ENCODE measurements at places on chromosomes 7 and 10. TPM values are rescaled to one million over a fixed set of nuclear protein-coding genes. Genes with fewer than 3 reads are reported as not detected.

DEPP1 gene
- 155 TPM for total RNA-seq

NODAL gene
- total RNA-seq, result not detected

LLCFC1 gene
- not detected for total RNA-seq

DTX2 gene
- 78.3 TPM for total RNA-seq

GRCh38 chr10:26355241-26355640 lies 82.9 kb upstream of the APBB1IP start:
- no peaks in the 10 kb centered on the region for H3K27me3 ChIP-seq
- no peak for DNase-seq
- H3K36me3 ChIP-seq, result no peaks in the 10 kb centered on the region
- no peak overlapping the region for H3K27ac ChIP-seq
- no peak overlapping the region for H3K4me3 ChIP-seq

- H3K36me3 ChIP-seq, result no peaks in the 10 kb centered on the region
- no peaks in the 10 kb centered on the region for H3K27me3 ChIP-seq
- DNase-seq, result no peak
Observed at GRCh38 chr10:15451137-15452094, 80.3 kb upstream of the FAM171A1 start.

GRCh38 chr10:94006591-94007550 lies 13.1 kb downstream of the PLCE1 start:
- DNase-seq, result no peak
- H3K27me3 ChIP-seq, result no peaks in the 10 kb centered on the region
- H3K36me3 ChIP-seq, result no peaks in the 10 kb centered on the region
- no peak overlapping the region for H3K27ac ChIP-seq

DNA sequence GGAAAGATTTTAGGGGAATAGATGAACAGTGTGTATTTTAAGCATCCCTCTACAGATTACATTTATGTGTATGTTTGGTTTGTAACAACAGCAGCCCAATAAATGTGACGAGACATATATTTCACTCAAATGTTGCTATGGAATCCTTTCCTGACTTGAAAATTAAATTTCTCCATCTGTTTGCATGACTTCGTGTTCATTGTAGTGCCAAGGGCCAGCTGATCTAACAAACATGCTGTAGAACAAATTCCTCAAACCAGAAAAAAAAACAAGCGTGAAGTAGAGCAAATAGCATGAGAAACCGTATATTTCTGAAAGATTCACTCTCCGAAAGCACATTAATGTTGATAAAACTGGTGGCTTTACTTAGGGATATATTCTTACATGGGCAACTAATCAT lies 87.8 kb downstream of the NRCAM start:
- no peaks in the 10 kb centered on the region for H3K27me3 ChIP-seq
- H3K4me3 ChIP-seq, result no peak overlapping the region
- no peak overlapping the region for H3K27ac ChIP-seq
- H3K36me3 ChIP-seq, result no peaks in the 10 kb centered on the region
- DNase-seq, result no peak

DNA sequence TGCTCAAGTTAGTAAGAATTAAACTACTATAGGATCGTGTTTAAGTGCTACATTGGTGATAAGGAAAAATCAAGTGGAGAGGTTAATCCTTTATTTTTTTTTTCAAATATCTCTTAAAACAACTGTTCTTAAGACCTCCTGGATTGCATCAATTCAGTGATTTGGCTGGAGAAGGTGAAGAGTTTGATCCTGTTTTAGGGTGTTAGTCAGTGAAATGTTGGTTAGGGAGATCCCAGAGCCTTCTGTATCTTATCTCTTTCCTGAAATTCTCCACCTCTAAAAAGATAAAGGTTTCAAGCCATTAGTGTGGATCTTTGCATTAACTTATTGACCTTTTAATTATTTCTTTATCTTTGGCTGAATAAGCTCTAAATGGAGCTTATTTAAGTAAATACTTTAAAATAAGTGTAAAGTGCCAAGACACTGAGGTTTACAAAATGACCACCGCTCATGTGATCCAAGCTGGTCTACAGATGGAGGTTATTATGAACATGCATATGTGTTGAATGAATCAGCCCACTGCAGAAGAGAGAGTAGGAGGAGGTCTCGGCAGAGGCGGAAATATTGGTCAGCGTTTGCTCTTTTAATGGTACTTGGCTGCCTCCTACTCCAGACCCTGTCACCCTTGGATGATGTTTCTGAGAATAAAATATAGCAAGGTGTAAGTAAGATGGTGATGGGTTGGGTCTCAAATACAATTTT lies 51.8 kb upstream of the BMPER start:
- H3K27me3 ChIP-seq, result no peaks in the 10 kb centered on the region
- H3K4me1 ChIP-seq, result no peaks in the 10 kb centered on the region
- H3K27ac ChIP-seq, result no peak overlapping the region
- no peaks in the 10 kb centered on the region for H3K36me3 ChIP-seq

DNA sequence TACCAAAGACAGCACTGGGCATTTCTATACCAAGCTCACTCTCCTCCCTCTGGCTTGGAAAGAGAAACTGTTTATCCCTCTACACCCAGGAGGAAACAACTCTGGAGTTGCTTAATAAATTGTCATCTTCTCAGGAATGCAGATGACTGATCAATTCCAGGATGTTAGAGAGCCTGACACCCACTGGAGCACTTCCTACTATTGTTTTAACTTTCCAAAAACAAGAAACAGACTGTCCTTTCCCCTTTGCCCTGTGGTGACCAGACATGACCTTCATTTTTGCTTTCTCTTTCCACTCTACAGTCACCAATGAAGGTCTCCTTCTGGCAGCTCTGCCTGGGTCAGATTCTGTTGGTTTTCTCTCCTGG lies 19.6 kb downstream of the GIMAP4 start:
- H3K4me3 ChIP-seq, result no peak overlapping the region
- no peaks in the 10 kb centered on the region for H3K36me3 ChIP-seq
- no peaks in the 10 kb centered on the region for H3K27me3 ChIP-seq

DNA sequence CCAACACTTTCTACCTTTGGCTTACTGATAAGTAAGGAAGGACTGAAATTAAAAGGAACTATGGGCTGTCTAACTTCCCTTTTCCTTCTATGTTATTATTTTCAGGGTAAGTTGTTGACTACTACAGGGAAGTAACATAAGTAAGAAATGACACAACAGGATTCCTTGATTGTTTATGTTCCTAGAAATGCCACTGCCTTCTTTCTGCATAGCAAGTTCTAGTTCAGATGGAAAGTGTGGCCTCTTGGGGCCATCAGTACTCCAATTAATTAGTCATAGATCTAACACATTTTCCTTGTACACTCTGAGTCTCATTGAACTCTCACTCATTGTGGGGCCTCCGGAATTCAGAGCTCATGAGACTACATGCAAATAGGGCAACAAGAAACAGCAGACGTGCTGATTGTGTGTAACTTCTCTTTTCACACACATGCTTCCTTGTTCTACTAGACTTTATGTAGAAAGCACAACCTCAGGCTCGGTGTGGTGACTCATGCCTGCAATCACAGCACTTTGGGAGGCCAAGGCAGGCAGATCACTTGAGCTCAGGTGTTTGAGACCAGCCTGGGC lies 35.3 kb upstream of the HIBADH start:
- no peak overlapping the region for H3K4me3 ChIP-seq
- no peak for DNase-seq
- H3K4me1 ChIP-seq, result no peaks in the 10 kb centered on the region
- H3K36me3 ChIP-seq, result no peaks in the 10 kb centered on the region
- H3K27me3 ChIP-seq, result no peaks in the 10 kb centered on the region
- no peak overlapping the region for H3K27ac ChIP-seq

- no peak overlapping the region for H3K27ac ChIP-seq
- H3K4me1 ChIP-seq, result peaks cover 13% of the 10 kb centered on the region
- DNase-seq, result no peak
- no peaks in the 10 kb centered on the region for H3K27me3 ChIP-seq
- no peaks in the 10 kb centered on the region for H3K36me3 ChIP-seq
- no peak overlapping the region for H3K4me3 ChIP-seq
Observed at GRCh38 chr10:36671607-36672006, 453.8 kb upstream of the ANKRD30A start.

GRCh38 chr10:74542077-74542476 lies 284.3 kb upstream of the KAT6B start:
- H3K36me3 ChIP-seq, result no peaks in the 10 kb centered on the region
- H3K4me1 ChIP-seq, result no peaks in the 10 kb centered on the region
- no peaks in the 10 kb centered on the region for H3K27me3 ChIP-seq
- DNase-seq, result no peak

DNA sequence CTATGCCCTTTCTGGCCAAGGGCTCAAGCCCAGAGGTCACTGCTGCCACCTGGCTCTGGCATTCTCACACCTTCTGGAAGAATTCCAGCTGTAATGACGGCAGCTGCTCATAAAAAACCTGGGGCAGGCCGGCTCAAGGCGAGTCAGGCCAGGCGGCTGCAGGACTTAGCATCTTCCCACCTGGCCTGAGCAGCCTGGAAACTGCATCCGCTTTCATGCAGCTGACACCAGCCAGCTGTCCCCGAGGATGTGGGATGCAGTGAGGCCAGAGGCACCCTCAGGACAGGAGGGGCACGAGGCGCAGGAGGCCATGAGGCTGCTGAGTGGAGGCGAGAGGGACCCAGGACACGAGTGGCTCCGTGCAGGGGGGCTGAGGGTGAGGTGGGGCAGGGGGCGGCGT lies 47.5 kb upstream of the ADGRA1 start:
- no peak overlapping the region for H3K27ac ChIP-seq
- no peaks in the 10 kb centered on the region for H3K36me3 ChIP-seq
- no peak overlapping the region for H3K4me3 ChIP-seq
- no peaks in the 10 kb centered on the region for H3K4me1 ChIP-seq
- DNase-seq, result no peak
- no peaks in the 10 kb centered on the region for H3K27me3 ChIP-seq

- no peak overlapping the region for H3K4me3 ChIP-seq
- no peak overlapping the region for H3K27ac ChIP-seq
- H3K4me1 ChIP-seq, result peaks cover 14% of the 10 kb centered on the region
Observed at GRCh38 chr7:7201578-7202374, 19.4 kb downstream of the C1GALT1 start.

All from vagina (tissue), 2 donors.